ENCODE measurements at places on chromosomes 6 and 20.

DNA sequence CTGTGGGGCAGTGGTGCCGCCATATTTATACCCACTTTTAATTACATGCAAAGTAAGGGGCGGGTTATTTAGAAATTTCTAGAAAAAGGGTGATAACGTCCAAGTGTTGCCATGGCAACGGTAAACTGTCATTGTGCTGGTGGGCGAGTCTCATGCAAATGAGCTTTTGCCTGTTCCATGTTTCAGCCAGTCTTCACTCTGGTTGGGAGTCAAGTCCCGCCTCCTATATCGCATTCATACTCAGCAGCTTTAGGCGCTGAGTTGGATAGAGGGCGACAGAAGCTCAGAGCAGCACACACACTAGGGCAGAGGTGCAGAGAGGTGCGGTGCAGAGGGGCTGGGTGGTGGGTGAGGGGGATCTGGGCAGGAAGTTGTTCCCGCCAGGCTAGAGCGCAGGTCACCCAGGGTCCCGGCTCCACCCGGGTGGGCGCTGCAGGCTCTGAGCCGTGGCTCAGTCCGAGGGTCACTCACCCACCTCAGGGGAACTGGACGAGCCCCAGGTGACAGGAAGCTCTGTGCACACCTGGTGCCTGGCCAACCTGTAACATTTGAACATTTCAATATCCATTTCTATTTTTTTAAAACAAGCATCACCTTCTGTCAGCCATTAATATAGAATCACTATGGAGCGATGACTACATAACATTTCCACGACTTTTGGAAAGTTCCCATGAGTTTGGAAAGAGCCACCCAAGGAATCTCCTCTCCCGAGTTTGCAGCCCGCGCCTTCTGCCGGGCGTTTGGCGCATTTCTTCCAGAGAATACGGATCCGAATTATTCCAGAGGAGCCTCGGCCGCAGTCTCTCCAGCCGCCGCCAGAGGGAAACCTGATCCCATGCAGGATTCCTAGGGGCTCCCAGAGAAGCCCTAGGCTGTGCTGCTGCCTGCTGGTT, 89.1 kb upstream of the PHACTR3 start:
- no peak for DNase-seq

- DNase-seq, result no peak
Observed at GRCh38 chr6:117215353-117216090, 49.8 kb upstream of the VGLL2 start.

- DNase-seq, result no peak
Observed at GRCh38 chr6:37399795-37400490, 33.1 kb upstream of the CMTR1 start.

GRCh38 chr6:138724015-138724414, 49.6 kb upstream of the CCDC28A start:
- no peak for DNase-seq

All from stimulated activated CD4-positive, alpha-beta T cell treated with anti-CD3 and anti-CD28 coated beads, Interleukin-15, amount 100 ng/mL, for 1 hour (primary cell).